ENCODE measurements at places on chromosomes 1 and 21.
A peak's percentile ranks its signal among the peaks of the same experiment; 100 is the strongest.

- DNase-seq: no peak
These were observed 24.8 kb downstream of the NIPAL3 start for GRCh38 chr1:24440436-24440835.

DNA sequence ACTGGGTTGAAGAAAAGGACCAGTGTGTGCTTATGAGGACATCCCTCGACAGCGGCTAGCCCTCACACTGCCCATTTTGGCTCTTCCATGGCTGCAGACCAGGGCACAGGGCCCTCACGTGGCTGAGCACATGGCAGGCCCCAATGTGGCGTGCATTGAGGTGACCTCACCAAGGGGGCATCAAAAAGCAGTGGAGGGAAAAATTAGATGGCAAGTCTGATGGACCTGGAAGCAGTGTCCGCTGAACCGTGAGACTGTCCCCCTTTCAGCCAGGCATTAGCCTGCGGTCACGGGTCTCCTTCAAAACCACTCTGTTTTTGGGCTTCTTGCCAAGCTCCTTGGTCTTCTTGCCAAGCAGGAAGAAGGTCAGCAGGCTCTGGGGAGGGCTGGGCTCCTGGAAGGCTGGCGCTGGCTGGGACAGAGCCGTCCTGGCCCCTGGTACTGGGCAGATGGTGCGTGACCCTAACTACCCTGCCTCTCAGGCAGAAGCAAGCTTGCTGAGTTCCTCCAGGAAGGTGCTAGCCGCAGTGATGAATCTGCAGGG, 30.8 kb downstream of the TRIM67 start:
- no peak for DNase-seq

GRCh38 chr1:162310337-162310736, 66.3 kb downstream of the SPATA46 start:
- no peak for DNase-seq

GRCh38 chr1:209613400-209614150, 30.1 kb downstream of the CAMK1G start:
- DNase-seq: no peak

DNA sequence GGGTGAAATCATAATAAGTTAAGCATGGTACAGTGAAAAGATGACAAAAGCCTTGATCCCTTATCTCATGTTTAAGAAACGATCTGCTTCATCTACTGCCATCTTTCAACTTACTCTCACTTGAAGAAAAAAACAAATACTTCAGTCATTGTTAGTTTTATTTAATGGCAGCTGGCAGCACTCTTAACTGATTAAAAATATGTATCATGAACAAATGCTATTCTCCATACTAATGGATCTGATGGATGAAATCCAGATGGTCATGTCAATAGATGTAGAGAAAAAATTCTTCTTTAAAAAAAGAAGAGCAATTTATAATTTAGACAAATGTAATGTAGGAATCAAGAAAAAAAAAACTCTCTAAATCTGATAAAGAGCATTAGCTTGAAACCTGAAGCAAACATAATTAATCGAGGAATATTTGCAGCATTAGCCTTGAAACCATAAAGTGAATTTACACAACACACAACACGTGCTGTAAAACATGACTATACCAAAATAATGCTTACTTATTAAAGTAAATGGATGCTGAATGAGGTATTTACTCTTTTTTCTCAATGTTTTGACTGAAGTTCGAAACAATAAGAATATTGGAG, 579.0 kb upstream of the ADAMTS5 start:
- DNase-seq: no peak

GRCh38 chr1:219128957-219129356, 44.7 kb upstream of the LYPLAL1 start:
- DNase-seq: no peak

- DNase-seq: peak; percentile 73
These were observed 19.1 kb downstream of the OPTC start for GRCh38 chr1:203512848-203513584.

- no peak for DNase-seq
These were observed 39.7 kb downstream of the UBE2U start for GRCh38 chr1:64242895-64243756.
